Gastroesophageal sphincter (tissue), 4 donors: ENCODE measurements at places on chromosomes 16 and 17. TPM values are rescaled to one million over a fixed set of nuclear protein-coding genes. Genes with fewer than 3 reads are reported as not detected.

MYH8 gene
- total RNA-seq: not detected

CHST6 gene
- total RNA-seq: 3.2 TPM

GGT6 gene
- total RNA-seq: not detected

KCNJ12 gene
- 2.0 TPM for total RNA-seq

CFAP52 gene
- total RNA-seq: 4.2 TPM

FAM20A gene
- total RNA-seq: 3.6 TPM

ADAM11 gene
- total RNA-seq: 0.10 TPM

SARM1 gene
- total RNA-seq: 19.6 TPM

CASKIN2 gene
- 17.4 TPM for total RNA-seq

CACNA1H gene
- total RNA-seq: 154 TPM

SNAI3 gene
- not detected for total RNA-seq

HOXB7 gene
- total RNA-seq: 4.2 TPM

CES5A gene
- not detected for total RNA-seq

BRICD5 gene
- total RNA-seq: 4.1 TPM

ITGAD gene
- total RNA-seq: not detected

INCA1 gene
- 0.93 TPM for total RNA-seq

KRTAP9-8 gene
- total RNA-seq: not detected

OTOA gene
- not detected for total RNA-seq

ATP2A1 gene
- 0.31 TPM for total RNA-seq

MLKL gene
- 6.4 TPM for total RNA-seq
